HFF-Myc (cell line): ENCODE measurements at places on chromosomes 2 and 18.

GRCh38 chr2:85724731-85725181 lies 29.0 kb upstream of the ATOH8 start:
- DNase-seq = no peak

DNA sequence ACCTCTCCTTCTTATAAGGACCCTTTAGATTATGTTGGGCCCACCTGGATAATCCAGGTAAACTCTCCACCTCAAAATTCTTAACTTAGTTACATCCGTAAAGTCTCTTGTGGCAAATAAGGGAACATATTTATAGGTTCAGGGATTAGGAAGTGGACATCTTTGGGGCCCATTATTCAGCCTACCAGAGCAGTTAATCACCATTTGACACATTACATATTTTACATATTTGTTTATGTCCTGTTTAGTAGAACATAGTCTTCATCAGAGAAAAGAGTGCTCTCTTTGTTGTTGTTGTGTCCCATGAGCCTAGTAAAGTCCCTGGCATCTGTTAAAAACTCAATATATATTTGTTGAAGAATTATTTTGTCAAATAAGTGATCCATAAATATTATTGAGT lies 134.0 kb upstream of the SPATS2L start:
- DNase-seq = no peak

DNA sequence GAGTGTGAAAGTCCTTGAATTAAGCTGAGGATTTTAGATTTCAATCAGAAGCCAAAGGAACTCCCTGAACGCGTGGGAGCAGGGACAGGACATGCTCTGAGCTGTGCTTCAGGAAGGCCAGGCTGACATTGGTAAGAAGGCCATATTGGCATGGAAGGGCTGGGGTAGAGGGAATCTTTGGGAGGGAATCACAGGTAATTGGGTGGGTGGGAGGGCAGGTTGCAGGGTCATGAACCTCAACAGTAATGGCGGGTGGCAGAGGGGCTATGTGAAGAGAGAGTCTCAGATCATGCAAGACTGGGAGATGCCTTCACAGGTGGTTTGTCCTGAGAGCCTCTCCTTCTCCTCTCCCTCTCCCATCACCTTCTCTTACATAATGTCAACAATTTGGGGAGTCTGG lies 18.6 kb upstream of the CELF4 start:
- no peak for DNase-seq

DNA sequence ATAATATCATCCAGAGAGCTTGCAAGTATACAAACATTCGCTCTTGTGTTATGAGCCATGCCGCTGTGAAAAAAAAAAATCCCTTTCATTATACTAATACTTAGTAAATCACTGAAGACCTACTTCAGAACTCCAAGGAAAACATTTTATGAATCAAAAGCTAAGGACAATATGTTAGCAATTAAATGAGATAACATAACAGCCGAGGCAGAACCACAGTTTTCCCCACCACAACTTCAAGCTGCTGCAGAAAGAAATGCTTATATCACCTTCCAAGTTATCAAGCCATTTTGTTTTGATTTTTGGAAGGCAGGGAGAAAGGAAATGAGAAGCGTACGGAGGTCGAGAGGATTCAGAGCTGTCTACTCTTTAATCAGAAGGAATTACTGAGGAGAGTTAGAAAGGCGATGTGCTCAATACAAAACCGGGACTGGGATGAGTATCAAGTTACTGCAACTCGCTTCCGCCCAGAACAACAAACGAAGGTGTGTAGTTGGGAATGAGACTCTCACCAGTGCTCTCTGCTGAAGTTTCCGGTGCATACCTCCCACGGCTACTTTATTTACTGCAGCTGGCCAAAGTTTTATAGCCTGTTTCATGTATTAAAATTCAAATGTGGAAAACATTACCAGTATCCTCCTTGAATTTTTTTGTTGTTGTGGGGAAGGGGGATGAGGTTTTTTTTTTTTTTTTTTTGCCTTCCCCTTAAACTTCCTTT lies 292.2 kb upstream of the CCDC68 start:
- DNase-seq = peak; percentile 95

GRCh38 chr2:232325324-232326273 lies 53.0 kb upstream of the ALPP start:
- no peak for DNase-seq

DNA sequence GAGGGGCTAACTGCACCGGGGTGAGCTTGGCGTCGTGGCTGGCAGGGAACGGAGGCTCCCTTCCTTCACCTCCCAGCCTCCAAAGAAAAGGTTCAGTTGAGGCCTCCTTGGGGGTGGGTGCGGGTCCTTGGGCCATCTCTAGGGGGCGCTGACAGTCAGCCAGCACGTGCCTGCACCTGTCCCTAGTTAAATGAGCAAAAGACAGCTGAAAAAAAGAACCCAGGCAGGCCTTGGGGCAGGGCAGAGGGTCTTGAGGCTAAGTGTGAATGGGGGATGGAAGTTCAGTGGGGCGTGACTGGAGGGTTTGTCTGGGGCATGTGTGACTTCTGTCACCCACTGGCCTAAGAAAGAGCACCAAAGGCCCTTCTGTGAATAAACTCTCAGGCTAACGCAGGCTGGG lies 56.4 kb downstream of the ZFP36L2 start:
- no peak for DNase-seq

- DNase-seq = no peak
Measured at GRCh38 chr2:234979204-234980167, 27.7 kb downstream of the SH3BP4 start.

DNA sequence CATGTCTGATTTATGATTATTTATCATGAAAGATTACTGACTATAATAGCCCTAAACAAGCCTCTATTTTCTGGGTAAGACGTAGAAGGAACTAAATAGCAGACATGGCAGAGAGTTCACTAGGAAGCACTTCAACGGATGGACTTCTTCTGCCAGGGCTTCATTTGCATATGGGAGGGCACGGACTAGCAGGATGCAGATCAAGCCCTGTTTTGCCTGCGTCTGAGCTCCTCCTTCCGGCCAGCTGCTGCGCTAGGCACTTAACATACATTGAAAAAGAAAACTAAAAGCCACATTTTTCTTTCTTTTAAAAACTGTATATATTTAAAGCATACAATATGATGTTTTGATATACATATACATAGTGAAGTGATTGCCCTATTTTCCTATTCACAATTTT lies 340.0 kb upstream of the MEX3C start:
- no peak for DNase-seq

- DNase-seq = no peak
Measured at GRCh38 chr2:20191714-20192569, 33.0 kb downstream of the SDC1 start.

DNA sequence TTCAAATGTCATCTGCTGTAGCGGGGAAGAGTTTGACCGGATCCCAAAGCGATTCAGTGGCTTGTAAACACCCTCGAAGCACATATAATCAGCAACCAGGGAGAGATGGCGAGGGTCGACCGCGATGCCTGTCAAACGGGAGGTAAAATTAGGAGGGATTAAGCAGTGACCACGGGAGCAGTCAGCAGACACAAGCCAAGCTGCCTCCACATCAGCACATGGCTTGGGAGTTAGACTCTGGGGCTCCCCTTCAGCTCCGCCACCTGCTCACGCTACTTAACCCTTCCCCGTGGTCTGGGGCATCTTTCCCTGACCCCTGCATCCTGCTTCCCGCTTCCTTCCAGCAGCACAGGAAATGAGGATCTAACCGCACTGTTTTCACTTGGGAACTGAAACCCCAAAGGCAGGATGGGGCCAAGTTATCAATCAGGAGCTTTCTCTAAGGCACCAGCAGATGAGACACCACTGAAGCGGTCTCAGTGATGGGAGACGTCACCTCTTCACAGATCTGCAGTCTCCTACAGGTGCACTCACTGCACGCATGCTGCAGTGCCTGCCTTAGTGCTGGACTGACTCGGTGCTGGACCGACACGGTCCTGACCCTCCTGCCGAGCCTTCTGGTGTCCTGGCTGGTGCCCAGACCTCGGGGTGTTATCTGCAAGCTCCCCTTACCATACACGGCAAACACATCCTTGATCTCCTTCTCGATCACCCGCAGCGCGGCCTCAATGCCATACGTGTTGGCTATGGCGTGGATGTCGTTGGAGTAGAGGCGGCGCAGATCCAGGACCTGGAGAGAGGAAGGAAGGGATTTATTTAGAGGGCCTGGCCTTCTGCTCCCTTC lies 77.5 kb downstream of the POLR1A start:
- DNase-seq = no peak

- DNase-seq = no peak
Measured at GRCh38 chr2:11753886-11754699, 7.7 kb downstream of the LPIN1 start.

DNA sequence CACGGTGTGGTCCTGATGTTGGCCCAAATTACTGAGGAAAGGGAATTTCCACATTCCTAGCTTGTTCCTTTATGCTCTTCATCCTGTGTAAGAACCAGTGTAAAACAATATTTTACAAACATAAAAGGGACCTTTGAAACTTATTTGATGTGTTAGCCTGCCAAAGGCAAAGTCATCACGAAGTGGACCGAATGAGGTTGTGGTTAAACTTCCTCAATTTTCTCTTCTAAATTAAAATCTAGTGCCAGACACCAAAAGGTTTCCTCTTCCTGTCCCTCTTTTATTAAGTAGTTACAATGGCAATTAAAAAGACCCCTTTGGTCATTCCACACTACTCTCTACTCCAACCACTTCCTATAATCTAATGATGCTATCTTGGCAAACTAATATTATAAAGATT lies 279.8 kb downstream of the AFF3 start:
- no peak for DNase-seq

- DNase-seq = no peak
Measured at GRCh38 chr2:214311031-214311533, 99.8 kb upstream of the VWC2L start.

GRCh38 chr2:148971547-148971946 lies 67.0 kb upstream of the LYPD6B start:
- DNase-seq = no peak

DNA sequence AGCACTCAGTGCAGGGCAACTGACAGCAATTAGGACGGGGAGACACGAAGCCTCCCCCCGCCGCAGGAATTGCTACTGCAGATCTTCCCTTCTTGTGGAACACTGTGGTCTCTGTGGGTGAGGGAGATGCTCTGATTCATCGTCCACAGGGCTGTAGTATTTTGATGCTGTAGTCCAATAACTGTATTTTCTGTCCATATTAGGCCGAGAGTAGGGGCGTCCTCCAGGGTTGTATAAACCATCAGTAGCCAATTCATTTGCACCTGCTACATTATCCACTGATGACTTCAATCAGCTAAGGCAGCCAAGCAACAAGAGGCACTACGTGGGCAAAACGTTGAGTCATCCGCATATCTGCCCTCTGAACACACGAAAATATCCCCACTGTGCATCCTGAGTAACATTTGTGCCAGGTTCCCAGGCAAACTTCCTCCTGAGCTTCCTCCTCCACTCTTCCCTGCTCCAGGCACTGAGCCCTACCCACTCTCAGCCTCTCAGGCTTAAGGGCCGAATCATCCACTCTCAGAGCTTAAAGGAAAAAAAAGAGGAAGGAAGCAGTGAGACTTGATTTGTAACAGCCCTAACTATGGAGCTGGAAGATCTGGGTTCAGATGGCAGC lies 62.1 kb downstream of the LBH start:
- peak; percentile 43 for DNase-seq

DNA sequence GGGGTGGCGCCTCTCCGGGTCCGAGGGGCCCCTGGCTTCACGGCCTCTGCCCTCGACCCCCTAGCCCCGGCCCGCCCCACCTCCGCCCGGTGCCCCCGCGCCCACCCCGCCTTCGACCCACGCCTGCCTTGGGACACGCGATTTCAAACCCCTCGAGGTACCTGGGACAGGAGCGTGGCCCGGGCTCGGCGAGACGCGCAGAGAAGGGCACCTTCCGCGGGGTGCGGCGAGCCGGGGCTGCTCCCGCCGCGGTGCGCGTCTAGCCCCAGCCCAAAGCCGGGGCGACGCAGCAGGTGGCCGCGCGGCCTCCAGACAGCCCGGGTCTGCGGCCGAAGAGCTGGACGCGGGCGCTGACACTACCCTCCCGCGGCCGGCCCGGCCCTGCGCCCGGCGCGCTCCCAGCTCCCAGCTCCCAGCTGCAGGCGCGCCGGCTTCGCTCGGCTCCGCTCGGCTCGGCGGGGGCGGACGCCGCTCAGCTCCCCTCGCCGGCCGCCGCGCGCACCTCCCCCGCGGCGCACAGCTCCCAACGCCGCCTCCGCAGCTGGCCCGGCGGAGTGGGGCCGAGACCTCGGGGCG lies at the start of gene CRACDL:
Gene CRACDL (minus strand): TSS at position 449 of the 576 bp plus-strand sequence. CDS start 89,425 bp downstream, outside the sequence.
- DNase-seq = no peak

- DNase-seq = no peak
Measured at GRCh38 chr2:26017464-26018183, 16.3 kb upstream of the RAB10 start.

DNA sequence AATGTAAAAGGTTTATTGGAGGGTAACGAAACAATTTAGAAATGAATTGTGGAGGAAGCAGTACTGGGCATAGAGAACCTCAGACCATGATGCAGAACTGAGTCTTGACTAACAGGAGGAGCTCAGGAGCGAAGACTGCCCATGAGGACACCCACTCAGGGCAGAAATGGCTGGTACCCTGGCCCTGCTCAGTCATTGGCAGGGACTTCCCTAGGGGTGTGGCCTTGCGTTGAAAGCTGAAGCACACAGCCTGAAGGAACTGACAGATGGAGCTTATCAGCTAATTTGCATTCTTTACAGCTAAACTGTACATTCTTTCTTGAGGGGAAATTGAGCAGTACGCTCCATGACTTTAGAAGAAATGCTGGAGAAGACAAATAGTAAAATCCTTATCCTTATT lies 57.1 kb downstream of the PDK1 start:
- DNase-seq = peak; percentile 58

DNA sequence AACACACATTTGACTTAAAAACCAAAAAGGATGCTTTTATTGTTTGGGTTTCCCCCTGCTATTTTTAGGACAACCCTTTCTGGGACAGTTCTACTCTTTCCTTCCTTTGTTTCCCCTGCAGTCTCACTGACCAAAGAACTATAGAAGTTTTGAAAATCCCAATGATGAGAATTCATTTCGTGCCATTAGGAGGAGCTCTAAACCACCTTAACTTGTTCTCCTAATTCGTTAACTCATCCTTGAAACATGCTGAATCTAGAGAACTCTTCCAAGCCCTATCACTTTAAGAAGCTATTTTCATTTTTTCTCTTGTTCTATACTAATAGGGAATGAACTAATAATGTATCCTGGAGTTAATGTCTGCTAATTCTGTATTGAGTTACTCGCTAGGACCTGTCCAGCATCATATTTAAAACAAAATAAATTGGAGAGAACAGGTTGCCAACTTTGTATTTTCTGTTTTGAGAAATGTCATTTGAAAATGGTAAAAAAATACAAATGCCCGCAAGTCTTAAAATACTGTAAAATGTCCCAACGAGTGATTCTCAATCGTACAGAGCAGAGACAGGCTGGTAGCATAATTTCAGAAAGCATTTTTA lies 62.9 kb downstream of the AFTPH start:
- DNase-seq = no peak

- no peak for DNase-seq
Measured at GRCh38 chr2:27086724-27087593, at the start of gene KHK. TSS of gene KHK (plus strand) at chr2:27086772. CDS start at chr2:27087260, 488 bp downstream.

- DNase-seq = peak; percentile 73
Measured at GRCh38 chr2:216519154-216519762, 20.6 kb downstream of the RPL37A start.

GRCh38 chr2:24363301-24363700 lies 3.0 kb upstream of the ITSN2 start:
- no peak for DNase-seq
